Activated T-cell treated with anti-CD3 and anti-CD28 coated beads, Interleukin-2, amount 50 U/mL, for 1 hour (primary cell): ENCODE measurements at places on chromosomes 3 and 15.

GRCh38 chr15:46301291-46301690, 666.5 kb downstream of the SQOR start:
- DNase-seq, result no peak

DNA sequence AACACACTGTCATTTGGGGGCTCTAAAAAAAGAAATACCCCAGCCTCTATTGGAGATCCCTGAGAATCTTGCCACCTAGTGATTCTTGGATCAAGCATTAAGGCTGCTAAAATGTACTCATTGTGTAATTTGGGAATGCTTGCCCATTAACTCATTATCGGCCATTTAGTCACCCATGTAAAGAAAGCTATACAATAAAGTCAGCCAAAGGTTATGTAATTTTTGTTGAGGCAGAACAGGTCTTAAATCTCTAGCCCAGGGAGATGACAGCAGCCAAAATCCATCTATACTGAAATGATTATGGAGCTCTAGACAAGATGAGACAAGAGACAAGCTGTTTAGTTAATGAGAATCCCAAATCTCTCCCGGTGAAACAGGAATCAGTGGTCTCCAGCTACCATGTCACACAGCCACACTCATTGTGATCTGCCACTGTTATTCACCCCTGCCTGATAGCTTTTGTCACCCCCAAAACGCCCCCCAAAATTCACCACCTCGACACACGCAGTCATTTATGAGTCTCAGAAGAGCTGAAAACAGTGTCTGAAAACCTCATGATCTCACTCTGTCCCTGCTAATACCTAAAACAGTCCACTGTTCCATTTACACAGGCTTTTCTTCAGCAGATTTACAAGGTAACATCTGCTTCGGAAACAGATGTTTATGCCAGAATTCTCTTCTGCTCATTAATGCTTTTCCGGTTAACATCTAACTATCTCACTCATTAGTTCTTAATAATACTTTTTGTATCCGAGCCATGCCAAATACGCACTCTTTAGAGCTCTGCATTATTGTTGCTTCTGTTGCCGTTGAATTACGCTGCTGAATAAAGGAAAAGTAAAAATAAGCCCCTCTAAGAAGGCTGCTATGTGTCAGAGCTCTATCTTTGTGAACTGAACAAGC, 138.5 kb downstream of the RORA start:
- DNase-seq, result no peak

- no peak for DNase-seq
Measured at GRCh38 chr3:67048067-67048714, 50.1 kb downstream of the KBTBD8 start.

DNA sequence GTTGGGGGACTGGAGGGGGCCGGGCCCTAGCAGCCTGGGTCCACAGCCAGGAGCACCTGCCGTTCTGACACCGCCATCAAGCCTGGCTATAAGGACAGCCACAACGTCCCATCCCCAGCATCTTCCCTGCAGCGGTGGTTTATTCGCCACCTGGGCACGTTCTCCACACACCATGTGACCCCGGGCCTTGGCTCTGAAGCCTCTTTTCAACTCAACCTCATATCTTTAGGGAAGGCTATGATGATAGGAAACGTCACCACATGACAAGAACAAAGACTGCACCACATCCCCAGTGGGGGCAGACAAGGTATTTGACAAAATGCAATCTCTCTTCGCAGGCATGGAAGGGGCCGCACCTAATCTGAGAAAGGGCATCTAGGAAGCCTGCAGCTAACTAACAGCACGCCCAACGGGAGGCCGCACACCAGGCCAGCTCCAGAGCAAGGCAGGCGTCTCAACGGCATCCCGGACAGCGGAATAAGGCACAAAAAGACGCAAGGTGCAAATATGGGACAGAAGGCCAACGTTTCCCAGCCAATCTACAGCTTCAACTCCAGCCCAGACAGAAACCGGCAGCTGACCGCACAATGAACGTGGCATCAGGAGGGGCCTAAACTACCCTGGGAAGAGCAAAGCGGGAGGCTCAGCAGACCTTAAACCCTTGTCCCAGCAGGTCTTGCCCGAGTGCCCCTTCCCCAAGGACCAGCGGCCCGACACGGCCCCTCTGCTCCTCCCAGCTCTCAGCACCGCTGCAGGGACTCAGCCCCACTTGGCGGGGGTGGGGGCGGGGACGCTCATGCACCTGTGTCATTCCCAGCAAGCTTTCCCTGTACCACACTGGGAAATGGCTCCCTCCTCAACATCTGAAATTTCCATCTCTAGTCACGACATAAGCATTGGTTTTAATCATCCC, 41.9 kb downstream of the NIPA2 start:
- DNase-seq, result no peak

DNA sequence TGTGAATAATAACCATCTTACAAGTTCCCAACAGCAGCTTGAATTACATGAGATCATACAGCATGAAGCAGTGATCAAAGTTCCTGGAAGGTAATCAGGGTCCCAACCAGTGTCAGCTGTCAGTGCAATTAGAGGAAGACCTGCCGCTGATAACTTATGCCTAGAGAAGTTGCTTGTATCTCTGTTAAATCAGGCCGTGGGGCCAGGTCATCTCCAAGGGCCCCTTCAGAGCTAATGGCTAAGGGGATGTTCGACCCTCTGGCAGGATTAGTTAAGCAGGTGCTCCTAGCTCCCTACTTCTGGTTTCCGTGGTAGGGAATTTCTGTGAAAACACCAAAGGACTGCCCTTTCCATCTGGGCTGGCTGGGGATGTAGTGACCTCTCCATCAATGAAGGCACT, 251.0 kb downstream of the FAM43A start:
- no peak for DNase-seq

- no peak for DNase-seq
Measured at GRCh38 chr3:15050405-15051092, 14.6 kb downstream of the MRPS25 start.

- DNase-seq, result no peak
Measured at GRCh38 chr15:29920515-29920914, 98.2 kb upstream of the TJP1 start.

DNA sequence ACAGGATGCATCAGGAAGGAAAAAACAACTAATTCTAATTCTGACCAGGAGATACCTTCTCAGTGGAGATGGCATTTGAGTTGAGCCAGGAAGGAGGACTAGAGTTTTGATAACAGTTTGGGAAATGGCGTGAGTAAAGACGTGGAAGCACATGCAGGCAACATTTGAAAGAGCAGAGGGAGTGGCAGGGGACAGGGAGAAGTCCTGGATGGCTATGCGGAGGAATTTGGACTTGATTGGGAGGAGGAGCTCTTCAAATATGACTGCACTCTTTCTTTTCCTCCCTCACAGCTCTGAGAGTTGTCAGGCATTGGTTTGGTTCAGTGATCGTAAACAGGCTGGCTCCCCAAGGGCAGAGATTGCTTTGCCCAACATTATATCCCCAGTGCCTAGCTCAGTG, 84.0 kb upstream of the LIMD1 start:
- DNase-seq, result no peak

DNA sequence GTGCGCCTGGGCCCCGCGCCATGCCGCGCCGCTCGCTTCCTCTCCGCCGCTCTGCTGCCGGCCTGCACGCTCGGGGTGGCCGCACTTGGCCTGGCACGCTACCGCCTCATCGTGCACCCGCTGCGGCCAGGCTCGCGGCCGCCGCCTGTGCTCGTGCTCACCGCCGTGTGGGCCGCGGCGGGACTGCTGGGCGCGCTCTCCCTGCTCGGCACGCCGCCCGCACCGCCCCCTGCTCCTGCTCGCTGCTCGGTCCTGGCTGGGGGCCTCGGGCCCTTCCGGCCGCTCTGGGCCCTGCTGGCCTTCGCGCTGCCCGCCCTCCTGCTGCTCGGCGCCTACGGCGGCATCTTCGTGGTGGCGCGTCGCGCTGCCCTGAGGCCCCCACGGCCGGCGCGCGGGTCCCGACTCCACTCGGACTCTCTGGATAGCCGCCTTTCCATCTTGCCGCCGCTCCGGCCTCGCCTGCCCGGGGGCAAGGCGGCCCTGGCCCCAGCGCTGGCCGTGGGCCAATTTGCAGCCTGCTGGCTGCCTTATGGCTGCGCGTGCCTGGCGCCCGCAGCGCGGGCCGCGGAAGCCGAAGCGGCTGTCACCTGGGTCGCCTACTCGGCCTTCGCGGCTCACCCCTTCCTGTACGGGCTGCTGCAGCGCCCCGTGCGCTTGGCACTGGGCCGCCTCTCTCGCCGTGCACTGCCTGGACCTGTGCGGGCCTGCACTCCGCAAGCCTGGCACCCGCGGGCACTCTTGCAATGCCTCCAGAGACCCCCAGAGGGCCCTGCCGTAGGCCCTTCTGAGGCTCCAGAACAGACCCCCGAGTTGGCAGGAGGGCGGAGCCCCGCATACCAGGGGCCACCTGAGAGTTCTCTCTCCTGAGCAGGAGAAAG, 951 bp downstream of the GPR62 start:
- DNase-seq, result peak; percentile 59

- no peak for DNase-seq
Measured at GRCh38 chr3:39879581-39879980, 70.2 kb downstream of the MYRIP start.

DNA sequence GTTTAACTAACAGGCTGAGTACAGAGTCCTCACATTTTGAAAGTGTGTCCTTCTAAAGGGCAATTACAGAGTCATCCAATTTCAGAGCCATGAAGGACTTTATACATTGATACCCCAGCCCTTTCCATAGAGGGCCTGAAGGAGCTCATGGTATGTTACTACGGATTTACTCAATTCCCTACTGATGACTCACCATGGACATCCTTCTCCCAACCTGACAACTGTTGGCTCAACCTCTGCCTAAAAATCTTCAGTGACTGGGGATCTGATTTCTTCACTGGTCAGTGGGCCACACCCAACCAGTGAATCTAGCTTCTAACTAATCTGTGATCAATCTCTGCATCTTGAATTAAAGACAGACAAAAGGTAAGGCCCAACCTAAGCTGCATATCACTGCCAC, 963.4 kb upstream of the CFAP20DC start:
- DNase-seq, result no peak

- no peak for DNase-seq
Measured at GRCh38 chr3:71779674-71780377, 5.1 kb downstream of the PROK2 start.

DNA sequence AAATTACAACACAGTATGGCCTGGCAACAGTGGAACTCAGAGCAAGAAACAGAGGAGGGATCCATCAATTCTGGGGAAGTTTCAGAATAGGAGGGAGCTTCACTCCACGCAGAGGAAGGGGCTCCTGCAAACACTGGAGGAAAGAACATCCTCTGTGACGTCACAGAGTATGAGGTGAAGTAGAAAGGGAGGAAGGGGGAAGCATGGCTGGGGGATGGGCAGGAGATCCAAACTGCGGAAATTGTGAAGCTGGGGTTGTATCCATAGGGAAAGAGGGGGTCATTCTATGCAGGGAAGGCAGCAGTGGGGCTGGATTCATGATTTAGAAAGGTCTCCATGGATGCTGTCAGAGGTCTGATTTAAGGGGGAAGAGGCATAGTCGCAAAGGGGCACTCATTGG, 8.3 kb upstream of the SCN10A start:
- DNase-seq, result no peak

DNA sequence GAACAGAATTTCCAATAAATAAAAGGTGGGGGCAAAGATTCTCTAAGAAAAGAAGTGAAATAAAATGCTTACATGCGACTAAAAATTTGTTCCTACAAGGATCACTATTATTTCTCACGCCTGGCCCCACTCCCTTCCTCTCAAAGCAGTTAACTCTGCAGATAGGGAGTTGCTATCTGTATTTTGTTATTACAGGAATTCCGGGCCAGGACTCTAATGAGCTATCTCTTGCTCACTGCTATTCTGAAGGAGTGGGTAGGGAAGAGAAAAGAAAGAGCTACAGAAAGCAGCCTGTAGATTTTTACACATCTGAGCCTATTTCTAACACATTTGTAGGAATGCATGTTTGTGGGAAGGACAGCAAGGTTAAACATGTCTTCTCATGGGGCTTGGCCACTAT, 140.4 kb downstream of the PCCB start:
- DNase-seq, result no peak

DNA sequence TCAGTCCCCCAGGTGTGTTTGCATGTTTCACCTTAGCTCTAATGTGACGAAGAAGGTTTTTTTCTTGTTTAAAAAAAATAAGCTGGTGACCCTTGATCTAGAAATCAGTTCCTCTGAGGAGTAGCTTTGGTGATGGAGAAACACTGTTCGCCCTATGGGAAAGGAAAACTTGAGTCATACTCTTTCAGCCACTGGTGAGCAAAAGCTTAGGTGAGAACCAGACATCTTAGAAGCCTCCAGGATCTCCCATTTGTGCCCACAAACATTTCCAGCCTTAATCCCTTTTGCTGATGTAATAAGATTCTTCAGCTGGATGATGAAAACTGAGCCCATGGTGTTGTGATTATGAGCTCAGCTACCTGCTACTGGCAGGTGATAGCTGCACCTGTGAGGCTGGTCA, 37.8 kb downstream of the SLC27A2 start:
- no peak for DNase-seq

DNA sequence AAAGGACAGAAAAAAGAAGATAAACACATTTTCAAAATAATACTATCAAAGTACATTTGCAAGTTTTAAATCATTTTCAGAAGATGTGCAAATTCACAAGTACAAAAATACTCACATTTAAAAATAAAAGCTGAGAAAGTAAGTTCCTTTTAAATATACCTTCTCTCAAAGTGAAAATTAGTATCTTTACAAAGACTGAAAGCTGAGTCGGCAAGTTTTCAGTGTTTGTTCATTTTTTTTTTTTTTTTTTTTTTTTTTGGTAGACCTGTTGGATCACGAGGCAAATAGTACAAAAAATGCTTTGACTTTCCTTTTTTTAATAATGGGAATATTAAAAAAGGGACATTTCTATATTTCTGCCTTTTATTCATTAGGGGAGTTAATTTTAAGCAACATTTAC, 317.8 kb downstream of the LSAMP start:
- no peak for DNase-seq

DNA sequence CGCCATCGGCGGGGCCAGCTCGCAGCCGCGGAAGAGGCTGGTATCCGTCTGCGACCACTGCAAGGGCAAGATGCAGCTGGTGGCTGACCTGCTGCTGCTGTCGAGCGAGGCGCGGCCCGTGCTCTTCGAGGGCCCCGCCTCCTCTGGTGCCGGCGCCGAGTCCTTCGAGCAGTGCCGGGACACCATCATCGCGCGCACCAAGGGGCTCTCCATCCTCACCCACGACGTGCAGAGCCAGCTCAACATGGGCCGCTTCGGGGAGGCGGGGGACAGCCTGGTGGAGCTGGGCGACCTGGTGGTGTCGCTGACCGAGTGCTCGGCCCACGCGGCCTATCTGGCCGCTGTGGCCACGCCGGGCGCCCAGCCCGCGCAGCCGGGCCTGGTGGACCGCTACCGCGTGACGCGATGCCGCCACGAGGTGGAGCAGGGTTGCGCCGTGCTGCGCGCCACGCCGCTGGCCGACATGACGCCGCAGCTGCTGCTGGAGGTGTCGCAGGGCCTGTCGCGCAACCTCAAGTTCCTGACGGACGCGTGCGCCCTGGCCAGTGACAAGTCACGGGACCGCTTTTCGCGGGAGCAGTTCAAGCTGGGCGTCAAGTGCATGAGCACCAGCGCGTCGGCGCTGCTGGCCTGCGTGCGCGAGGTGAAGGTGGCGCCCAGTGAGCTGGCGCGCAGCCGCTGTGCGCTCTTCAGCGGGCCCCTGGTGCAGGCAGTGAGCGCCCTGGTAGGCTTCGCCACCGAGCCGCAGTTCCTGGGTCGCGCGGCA, 1.8 kb downstream of the TLNRD1 start:
- DNase-seq, result no peak

- no peak for DNase-seq
Measured at GRCh38 chr15:85795337-85796305, 896 bp upstream of the KLHL25 start.

- DNase-seq, result no peak
Measured at GRCh38 chr15:90823455-90823974, 44.9 kb upstream of the FURIN start.

- no peak for DNase-seq
Measured at GRCh38 chr3:78079514-78079913, 1039.6 kb downstream of the ROBO2 start.
